Cerebellar nuclear complex (tissue), 1 donor: ENCODE measurements at places on chromosomes 1 and 21.

DNA sequence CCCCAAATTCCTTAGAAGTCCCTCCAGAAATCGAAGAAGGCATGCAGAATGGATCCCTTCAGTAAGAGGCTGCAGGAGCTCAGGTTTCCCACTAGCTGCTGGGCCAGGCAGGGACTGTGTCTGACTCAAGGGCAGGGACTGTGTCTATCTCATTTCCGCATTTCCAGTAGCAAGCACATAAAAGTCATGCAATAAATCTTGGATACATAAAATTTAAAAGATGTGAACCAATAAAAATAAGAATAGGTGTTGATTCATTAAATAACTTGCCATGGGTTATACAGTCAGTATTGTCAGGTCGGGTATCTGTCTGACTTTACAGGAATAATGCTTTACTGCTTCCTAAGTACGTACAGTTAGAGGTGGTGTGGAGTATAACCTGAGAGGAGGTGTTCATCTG is 15.2 kb downstream of the PM20D1 start:
- DNase-seq: no peak

DNA sequence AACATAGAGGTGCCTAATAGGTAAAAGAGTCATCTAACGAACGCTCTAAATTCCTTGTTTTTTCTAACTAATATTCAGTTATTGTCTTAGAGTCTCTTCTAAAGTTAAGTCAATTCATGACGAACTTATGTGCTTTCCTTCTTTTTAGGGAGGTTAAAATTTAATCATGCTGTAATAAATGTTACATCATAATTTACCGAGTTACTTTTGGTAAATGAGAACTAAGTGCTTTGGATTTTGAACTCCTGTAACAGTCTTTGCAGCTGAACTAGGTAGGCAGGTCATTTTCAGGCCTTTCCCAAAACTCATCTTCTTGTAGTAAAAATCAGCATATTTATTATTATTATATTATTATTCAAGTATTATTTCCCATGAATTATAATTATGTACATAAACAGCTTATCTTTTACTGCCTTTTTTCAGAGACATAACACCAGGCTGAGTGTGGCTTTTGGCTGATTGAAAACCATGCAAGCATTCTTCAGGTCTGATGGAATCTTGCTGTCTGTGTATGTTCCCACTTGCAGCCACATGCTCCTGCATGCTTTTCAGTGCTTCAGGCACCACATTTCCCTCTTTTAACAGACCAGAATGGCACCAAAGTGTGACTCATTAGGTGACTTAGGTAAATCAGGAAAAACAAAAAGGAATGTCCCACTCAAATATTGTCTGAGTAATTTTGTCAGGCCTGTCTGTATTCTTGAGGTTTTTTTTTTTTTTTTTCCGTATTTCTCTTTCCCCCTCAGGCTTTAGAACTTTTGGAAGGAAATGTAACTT is 81.0 kb upstream of the CD55 start:
- DNase-seq: no peak

- no peak for DNase-seq
Measured at GRCh38 chr21:46088189-46088588, 9.7 kb upstream of the COL6A2 start.

- no peak for DNase-seq
Measured at GRCh38 chr1:115282807-115283208, 55.2 kb downstream of the NGF start.

DNA sequence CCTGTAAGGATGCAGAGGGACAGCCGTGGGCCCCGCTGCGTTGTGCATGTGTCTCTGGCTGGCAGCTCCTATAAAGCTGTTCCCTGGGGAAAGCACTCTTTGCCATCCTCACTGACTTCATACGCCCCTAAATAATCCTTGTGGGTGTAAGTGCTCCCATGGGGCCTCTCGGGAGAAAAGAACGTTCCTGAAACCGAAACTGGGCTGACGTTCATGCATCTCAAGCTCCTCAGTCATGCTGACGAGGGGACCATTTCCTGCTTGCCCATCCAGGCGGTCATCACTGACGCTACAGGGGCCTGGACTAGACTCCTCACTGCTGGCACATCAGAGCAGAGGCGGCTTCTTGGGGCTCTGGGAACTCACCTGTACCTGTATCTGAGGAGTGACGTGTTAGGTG is 73.1 kb upstream of the USP24 start:
- DNase-seq: no peak
